Hepatocyte (in vitro differentiated cells): ENCODE measurements at places on chromosomes 4 and X.
A peak's percentile ranks its signal among the peaks of the same experiment; 100 is the strongest.

DNA sequence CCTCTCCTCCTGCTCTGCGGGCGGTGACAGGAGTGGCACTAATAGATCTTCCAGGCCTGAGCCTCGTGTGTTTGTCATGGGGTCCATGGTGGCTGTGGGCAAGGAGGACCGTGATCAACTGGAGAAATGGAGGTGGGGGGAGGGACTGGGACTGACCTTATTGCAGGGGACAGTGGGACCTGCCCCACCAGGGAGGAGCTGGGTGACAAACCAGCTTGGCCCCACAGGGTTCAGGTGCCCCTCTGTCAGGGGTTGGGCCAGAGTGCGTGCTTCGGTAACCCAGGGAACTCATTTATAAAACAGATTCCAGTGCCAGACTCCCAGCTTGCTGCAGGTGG lies 366.5 kb downstream of the BCOR start:
- no peak for DNase-seq

- no peak for DNase-seq
Measured at GRCh38 chrX:10938365-10938923, 172.7 kb upstream of the HCCS start.

GRCh38 chrX:10070714-10071436 lies 85.9 kb upstream of the CLCN4 start:
- no peak for DNase-seq

GRCh38 chr4:165369522-165369921 lies 9.3 kb upstream of the CPE start:
- peak; percentile 52 for DNase-seq

DNA sequence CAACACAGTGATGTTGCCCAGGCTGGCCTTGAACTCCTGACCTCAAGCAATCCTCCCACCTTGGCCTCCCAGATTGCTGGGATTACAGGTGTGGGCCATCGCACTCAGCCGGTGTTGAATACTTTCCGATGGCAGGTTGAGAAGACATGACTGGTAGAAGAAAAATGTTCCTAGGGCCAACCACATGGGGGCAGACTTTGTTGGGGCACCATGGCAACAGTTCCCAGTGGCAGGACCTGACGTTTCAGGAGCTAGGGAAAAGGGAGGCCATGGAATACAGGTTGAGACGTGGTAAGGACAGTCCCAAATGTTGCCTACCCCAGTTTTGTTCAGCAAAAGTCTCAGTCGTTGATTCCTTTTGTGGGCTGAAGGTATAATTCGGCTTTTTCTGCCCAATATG lies 134.6 kb downstream of the ASMT start:
- DNase-seq, result no peak

- no peak for DNase-seq
Measured at GRCh38 chr4:143202824-143203223, 18.1 kb downstream of the USP38 start.

- DNase-seq, result no peak
Measured at GRCh38 chr4:159290321-159291030, 187.6 kb downstream of the RAPGEF2 start.
